ENCODE measurements at places on chromosomes 5 and 9.

DNA sequence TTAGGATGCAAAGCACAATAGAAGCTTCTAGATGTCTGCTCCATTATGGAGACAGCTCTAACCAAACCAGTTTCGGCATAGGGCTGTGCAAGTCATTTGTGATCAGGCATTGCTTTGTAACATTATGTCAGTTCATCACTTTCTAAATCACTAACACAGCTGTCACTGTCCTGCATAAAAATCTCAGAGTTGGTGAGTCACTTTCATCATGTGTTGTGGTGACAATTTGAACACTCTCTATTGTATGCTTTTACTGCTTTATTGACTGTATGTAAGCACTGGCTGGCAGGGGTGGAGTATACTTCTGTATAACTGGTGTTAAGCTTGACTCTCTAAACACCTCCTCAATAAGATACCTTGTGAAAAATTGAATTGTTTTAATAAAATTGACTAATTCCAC is 77.9 kb downstream of the SLCO4C1 start:
- no peak for DNase-seq

DNA sequence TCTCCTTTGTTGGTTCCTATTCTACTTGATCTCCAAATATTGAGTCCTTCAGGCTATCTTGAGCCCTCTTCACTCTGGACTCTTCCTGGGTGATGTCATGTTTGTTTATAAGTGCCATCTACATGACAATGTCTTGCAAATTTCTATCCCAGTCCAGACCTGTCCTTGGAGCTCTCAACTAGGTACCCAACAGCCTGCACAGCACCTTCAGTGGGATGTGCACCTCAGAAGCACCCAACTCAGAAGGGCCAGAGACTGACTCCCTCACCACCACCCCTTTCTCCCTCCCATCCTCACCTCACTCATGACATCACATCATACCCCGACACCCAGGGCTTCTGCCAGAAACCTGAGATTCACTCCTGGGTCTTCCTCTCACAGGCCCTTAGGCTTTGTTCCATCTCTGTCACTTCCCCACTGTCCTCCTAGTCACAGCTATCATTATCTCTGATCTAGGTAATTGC is 14.4 kb downstream of the TXN start:
- DNase-seq: no peak

- no peak for DNase-seq
Measured at GRCh38 chr5:98905857-98906688, 22.7 kb downstream of the CHD1 start.

GRCh38 chr5:6832994-6833393 is 119.8 kb downstream of the TENT4A start:
- no peak for DNase-seq

DNA sequence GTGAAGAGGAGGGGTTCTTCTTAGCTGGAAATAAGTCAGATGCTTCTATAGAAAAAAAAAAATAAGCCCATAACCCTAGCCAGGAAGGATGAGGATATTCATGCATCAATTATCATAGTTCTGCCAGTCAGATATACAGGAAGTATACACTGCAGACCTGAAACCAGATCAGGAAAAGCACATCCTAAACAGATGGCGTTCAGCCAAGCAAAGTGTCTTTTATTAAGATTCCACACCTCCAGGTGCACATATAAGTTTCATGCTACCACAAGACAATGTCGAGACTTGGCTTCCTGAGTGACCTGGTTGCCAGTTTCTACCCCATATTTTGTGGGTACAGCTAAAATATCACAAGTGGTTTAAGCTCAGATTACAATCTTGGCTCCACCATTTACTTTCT is 108.3 kb downstream of the CETN3 start:
- DNase-seq: no peak

DNA sequence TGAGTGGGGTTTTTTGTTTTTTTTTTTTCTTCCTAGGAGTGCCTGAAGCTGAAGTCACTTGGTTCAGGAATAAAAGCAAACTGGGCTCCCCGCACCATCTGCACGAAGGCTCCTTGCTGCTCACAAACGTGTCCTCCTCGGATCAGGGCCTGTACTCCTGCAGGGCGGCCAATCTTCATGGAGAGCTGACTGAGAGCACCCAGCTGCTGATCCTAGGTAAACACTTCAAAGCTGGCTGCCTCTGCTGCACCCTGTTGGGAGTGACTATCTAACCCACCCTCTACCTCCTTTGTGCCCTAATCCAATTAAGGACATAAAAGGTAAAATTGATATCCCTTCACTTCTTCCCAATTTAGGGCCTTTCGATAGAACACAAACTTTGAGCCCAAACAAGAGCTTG is 206.8 kb downstream of the SAXO1 start:
- DNase-seq: peak; percentile 51

GRCh38 chr5:165188556-165189175 is 1683.2 kb downstream of the MAT2B start:
- no peak for DNase-seq

DNA sequence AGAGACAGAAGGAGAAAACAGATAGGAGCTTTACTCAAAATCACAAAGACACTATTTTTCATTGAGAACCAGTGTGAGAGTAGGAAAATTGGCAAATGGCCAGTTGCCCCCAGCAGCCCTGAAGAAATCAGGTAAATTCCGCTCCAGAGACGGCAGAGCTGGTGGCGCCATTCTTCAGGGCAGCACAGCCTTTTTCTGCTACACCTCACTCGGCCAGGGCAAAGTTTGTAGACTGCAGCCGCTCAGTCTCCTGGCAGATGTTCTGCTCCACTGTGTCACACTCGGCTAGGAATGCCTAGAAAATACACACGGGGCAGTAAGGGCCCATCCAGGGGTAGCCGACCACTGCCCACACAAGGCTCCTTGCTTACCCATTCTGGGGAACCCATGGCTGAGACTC is 9.5 kb downstream of the BAG1 start:
- DNase-seq: no peak

- no peak for DNase-seq
Measured at GRCh38 chr5:172453206-172453985, 929 bp downstream of the SH3PXD2B start.

- DNase-seq: no peak
Measured at GRCh38 chr9:98831696-98832095, 24.2 kb downstream of the GALNT12 start.

- DNase-seq: no peak
Measured at GRCh38 chr5:169433221-169433651, 132.3 kb upstream of the SLIT3 start.

GRCh38 chr5:28542987-28543386 is 1504.6 kb upstream of the CDH9 start:
- no peak for DNase-seq

- DNase-seq: no peak
Measured at GRCh38 chr5:120405286-120405864, 58.7 kb upstream of the PRR16 start.

DNA sequence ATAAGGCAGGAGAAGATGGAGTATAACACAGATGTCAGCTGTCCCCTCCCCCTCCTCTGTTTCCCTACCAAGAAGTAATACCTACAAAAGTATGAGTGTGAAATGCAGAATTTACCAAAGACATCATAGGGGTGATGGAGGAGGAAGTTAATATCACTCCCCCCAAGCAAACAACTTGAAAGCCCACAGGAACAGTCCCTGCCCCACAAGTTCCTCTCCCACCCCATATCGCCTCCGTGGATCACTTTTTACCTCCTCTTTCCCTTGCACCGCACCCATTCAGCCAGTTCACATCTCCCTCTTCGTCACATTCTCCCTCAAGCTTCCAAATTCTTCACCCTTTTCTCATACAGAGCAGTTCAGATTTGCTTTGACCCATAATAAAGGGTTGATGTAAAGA is 7.0 kb upstream of the SIL1 start:
- no peak for DNase-seq

All from NCI-H2171 (cell line).